ENCODE measurements at places on chromosomes 4 and X.
A peak's percentile ranks its signal among the peaks of the same experiment; 100 is the strongest.

DNA sequence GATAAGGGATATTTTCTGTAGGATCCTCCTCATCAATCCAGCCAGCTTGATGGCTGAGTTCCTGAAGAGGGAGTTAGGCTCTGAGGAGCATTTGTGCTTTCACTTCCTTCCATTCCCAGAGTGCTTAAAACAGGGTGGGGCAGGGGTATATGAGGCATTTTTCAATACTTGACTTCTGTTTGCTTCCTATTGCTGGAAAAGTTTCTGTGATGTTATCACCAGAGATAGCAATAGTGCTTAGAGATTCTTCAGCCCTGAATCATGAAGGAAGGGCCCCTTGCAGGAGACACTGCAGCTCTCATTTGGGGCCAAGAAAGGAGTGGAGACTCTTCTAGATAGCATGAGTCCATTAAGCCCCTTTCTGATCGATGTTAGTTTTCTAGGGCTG, 166.7 kb upstream of the RPS6KA3 start:
- DNase-seq, result no peak

DNA sequence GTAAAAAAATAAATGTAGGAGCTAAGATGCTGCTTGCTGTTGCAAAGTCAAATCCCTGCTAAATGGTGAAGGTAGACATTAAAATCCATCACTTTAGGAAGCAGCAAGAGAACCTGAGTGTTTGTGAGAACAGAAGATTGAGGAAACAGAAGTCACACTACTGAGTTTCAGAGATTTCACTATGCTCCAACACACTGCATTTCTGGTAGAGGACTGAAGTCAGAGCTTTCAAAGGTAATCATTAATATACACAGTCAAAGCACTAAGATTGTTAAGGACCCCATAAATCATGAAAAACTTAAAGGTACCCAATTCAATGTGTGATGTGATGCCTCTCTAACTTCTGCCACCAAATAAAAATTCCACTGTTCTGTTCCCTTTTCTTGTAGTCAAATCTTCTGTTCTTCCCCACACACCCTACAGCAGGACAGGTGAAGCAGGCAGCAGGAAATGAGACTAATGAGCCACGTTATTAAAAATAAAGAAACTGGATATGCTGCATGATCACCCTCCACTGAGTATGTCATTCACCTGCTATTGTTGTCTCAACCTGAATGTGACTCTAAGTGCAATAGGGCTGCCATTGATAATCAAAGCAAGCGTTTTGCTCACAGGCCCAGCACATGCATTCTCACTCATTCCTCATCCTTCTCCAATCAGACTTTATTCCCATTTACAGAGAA, 28.9 kb upstream of the APELA start:
- DNase-seq, result no peak

GRCh38 chr4:3529363-3529762, 2.9 kb downstream of the LRPAP1 start:
- DNase-seq, result no peak

DNA sequence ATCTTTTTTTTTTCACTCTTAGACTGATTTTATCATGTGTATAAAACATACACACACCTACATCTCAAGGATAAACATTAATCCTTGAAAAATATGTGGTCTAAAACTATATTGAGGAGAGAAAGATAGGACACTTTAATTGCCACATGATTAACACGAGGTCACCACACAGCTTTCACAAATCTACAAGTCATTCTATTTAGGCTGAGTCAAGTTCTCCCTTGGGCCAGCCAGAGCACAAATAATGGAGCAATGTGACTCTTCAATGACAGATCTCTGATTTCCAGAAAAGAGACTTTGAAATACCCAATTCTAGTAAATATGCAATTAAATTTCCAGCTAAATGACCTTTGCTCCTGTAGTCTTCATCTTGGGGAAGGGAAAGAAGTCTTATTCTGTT, 12.9 kb upstream of the ADH4 start:
- DNase-seq, result no peak

DNA sequence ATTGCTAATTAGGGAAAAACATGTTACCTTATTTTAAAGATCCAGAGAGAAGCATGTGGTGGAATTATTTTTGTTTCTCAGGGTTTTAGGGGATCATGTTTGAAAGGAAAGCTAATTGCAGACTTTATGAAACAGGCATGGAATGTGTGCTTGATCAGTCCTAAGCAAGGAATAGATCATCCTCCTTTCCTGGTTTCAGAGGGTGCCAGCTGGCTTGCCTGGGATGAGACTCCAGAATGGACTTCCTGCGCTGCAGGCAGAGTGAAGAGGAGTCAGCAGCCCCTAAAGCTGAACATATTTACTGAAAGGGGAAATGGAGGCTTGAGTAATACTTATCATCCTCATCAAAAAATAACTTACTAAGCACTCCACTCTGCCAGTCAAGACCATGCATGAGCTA, 13.3 kb downstream of the FGF5 start:
- DNase-seq, result no peak

DNA sequence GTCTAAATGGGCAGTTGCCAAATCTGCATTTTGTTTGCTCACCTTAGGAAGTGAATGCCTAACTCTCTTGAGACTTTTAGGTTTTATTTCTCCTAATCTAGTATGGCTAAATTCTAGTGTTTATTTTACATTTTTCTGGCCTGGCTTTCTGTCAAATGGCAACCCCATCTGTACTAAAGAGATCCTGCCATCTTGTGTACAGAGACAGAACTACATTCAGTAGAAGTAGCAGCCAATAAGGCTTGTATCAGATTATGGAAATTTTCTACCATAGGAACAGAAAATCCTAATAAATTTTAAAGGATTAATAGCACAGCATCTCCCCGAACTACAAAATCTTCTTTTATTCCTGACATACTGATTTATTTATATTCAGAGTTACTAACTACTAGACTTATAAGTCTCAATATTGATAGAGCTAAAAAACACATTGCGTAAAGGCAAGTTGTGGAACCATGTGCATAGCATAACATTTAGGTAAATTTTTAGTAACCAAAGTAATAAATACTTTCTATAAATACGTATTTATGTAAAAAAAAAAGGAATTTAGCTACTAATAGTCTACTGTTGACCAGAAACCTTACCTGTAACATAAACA, 45.5 kb downstream of the TMEM144 start:
- no peak for DNase-seq

DNA sequence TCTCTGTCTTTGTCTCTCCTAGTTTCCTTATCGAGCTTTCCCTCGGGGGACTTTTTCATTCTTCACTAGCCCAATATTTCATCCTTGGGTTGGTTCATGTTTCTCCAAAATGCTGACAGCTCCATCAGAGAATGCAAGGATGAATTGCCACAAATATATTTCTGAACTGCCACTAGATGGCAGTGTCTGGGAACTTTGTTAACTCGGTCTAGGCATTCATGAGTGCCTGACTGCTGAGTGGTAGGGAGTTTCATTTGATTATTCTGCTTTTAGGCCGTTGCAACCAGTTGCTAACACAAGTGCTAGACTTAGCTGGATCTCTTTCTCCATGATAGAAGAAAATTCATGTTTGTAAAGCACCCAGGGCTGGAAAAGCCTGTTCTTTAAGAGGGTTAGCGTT, 73.5 kb upstream of the RAP2C start:
- DNase-seq, result peak; percentile 1

- DNase-seq, result no peak
These were observed 148.8 kb downstream of the INPP4B start for GRCh38 chr4:142697320-142697719.

- DNase-seq, result no peak
These were observed 102.6 kb upstream of the LNX1 start for GRCh38 chr4:53693909-53694308.

DNA sequence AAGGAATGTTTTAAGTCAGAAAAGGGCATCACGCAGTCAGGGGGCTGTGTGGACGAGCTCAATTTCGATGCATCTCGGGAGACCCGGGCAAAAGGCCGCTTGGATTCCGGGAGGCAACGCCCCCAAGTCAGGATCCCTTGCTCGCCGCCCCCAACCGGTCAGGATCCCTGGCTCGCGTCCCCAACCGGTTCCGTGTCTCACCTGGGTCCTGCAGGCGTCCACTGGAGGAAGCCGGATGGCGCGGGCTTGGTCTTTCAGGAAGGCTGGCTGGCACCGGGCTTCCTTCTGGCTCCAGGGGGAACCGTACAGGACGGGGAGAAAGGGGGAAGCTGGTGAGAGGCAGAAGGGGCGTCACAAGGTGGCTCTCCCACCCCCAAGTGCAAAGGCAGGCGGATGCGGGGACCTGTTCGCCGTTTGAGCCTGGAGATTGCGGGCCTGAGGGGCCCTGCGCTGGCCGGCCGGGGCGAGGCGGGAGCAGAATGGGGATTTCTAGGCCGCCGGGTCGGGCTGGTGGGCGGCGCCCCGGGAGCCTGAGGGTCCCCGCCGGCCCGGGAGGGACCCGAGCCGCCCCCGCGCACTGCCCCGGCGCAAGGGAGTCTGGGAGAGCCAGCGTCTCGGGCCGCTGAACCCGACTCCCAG, 84.7 kb downstream of the HPRT1 start:
- no peak for DNase-seq

DNA sequence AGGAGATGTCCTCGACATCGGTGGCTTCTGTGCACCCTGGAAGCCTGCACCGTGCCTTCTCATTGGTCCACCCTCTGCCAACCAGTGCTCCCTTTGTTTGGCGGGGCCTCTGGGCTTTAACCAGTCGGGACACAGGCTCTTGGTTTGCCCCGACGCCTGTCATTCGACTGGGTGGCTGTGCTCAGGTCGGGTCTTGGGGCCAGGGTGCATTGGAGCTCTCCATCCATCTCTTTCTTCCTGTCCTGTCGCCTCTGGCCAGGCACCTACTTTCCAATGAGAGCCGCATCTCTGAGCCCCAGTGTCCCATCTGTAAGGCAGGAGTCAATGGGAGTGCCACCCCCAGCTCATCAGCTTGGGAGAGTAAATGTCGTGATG, 37.2 kb upstream of the NHSL2 start:
- no peak for DNase-seq

DNA sequence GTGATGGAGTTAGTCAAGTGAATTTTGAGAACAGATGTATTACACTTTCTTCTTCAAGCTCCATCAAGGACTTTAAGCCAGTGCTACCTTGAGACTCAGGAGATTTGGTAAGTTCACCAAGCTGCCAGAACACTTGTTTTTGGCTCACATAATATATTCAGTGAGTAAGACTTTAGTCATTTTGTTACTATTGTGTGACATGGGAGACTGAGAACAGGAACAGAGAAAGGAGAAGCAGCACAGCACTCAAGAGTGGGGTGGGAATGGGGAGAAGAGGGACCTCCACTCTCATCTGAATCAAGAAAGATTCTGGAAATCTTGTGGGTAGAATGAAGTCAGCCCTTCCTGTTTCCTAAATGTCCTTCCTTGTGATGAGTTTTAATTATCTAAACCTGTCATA, 87.3 kb upstream of the TET2 start:
- DNase-seq, result no peak

DNA sequence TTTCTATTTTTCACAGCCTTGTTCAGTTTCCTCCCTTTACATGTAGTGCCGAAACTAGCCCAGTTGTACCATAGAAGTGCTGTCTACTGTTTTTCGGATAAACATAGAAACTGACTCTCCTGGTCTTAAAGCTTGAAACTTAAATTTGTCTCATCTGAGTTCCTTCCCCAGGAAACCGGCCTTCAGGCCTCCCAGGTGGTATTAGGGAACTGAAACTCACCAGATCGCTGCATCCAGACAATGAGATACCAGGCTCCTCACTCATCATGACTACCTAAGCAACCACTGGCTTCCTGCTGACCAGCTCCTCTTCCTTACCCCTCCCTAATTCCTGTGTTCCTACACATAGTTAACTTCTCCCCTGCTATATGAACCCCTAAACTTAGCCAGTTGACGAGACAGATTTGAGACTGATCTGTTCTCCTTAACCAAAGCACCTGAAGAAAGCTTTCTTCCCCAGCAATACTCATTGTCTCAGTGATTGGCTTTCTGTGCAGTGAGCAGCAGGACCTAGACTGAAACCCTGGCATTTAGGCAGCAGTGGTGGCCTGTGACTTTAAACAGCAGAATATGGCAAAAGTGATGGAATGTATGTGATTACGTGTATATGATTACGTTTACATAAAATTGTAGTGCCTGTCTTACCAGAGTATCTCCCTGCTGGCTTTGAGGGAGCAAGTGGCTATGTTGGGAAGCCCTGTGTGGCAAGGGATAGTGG, 959.1 kb upstream of the LCORL start:
- no peak for DNase-seq

DNA sequence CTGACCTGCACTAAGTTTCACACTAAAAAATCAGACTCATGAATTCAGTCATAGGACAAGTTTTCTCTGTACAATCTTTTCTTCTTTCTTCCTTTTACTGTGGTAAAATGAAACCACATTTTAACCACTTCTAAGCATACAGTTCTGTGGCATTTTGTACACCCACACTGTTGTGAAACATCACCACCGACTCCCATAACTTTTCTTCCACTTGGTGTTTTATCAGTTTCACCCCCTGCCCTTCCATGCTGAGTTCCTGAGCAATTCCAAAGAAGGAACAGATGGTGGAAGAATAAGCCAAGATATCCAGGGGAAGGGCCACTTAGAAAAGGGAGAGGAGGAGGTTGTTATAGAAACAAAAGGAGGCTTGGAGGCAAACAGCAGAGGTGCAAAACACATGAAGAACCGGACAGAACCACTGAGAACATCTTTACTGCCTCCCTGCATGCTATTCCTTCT, 22.6 kb downstream of the SLC25A4 start:
- DNase-seq, result no peak

DNA sequence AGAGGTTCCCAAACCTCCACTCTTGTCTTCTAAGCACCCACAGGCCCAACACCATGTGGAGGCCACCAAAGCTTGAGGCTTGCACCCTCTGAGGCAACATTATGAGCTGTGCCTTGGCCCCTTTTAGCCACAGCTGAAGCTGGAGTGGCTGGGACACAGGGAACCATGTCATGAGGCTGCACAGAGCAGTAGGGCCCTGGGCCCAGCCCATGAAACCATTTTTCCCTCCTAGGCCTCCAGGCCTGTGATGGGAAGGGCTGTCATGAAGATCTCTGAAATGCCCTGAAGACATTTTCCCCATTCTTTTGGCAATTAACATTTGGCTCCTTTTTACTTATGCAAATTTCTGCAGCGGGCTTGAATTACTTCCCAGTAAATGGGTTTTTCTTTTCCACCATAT, 14.8 kb downstream of the RBMXL3 start:
- no peak for DNase-seq

- DNase-seq, result peak; percentile 85
These were observed 37.0 kb upstream of the FAM156A start for GRCh38 chrX:52995135-52995986.

DNA sequence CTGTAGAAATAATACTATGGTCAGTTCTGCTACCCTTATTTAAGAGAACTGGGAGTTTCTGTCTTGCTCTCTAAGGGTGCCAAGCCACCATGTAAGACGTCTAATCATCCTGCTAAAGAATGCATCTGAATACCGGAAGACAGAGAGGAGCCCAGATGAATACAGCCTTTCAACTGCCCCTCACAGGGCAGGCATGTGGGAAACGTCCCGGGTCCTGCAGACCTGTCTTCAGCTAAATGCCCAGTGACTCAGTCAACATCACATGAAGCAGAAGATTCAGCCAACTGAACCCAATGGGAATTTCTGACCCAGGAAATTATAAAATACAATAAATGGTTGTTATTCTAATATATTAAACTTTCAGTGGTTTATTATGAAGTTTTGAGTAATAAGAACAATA, 2141.0 kb upstream of the AGA start:
- no peak for DNase-seq

GRCh38 chr4:37685823-37686372, 278 bp downstream of the RELL1 start:
- DNase-seq, result peak; percentile 61

GRCh38 chrX:725971-726370, 95.4 kb downstream of the SHOX start:
- no peak for DNase-seq
